Activated T-helper 1 cell treated with Interleukin-2 at 50 U/mL for 16 hours (primary cell): ENCODE measurements at places on chromosomes 5 and 9.

DNA sequence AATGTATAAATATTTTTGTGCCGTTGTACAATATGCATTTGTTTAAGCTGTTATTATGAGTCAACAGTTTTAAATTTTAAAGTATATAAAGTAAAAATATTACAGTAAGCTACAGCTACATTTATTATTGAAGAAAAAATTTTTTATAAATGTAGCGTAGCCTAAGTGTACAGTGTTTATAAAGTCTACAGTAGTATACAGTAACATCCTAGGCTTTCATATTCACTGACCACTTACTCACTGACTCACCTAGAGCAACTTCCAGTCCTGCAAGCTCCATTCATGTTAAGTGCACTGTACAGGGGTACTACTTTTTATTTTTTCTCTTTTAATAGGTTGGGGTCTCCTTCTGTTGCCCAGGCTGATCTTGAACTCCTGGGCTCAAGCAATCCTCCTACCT lies 30.6 kb downstream of the SIL1 start:
- no peak for DNase-seq

- DNase-seq: no peak
These were observed 83.9 kb upstream of the NR5A1 start for GRCh38 chr9:124590889-124591641.

GRCh38 chr9:35962126-35962906 lies 4.4 kb upstream of the OR2S2 start:
- DNase-seq: no peak

- no peak for DNase-seq
These were observed 3.0 kb downstream of the MLANA start for GRCh38 chr9:5893591-5894236.

DNA sequence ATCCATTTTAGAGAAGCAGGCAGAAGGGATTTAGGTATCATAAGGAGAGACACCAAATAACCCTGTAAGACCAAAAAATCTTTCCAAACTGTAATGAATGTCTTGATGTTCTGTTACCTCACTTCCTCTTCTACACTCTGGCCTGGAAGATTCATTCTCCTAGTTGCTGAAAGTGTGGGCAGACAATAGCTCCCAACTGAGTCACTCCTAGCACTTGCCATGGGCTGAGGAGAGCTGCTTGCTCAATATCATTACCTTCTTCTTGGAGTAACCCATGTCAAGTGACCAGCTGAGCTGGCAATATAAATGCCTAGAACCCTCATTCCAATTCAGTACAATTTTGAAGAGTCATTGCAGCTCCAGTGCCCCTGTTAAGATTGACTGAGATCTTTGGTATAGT lies 1985.5 kb upstream of the CDH6 start:
- no peak for DNase-seq

DNA sequence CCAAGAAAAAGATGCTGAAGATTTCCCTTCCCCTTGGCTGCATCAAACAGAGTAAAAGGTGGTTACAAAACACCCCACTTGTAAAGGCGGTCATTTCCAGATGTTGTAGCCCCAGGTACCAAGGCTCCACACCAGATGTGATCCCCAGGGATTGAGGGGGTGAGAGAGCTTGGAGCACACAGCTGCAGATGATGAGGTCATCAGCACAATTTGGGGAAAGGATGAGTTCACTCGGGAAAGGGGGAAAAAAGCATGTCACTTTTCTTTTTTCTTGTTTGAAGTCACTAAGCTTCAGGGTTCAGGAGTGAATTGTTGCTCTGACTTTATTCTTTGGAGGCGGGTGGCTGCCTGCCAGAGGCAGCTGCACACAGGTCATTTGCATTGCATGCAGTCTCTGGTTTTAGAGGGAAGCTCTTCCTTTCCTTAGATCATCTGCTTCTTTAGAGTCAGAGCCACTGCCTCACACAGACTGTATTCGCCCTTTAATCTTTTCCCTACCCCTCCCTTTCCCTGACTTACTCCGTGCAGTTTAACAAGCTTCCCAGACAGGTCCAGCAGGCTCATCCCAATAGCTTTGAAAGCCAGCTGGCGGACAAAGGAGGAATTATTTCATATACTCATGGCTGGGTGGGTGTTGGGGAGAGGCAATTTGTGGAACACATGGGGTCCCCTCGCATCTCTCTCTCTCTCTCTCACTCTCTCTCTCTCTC lies 409.3 kb upstream of the SLC24A2 start:
- DNase-seq: no peak

DNA sequence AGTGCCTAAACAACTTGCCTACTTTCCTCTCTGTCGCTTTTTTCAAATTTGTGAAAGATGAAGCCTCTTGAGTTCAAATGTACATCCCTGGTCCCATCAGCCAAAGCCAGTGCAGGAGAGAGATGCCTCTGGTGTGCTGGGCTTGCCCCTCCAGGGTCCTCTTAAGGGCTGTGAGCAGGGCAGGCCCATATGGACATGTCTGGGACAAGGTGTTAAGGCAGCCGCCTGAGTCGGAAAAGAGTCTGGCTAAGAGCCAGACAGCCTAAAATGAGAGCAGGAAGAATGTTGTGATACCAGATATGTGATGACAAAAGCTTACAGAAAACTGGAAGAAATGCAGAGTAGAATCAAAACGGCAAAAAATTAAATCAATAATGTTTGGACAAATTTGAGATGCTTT lies 72.5 kb downstream of the APTX start:
- no peak for DNase-seq

GRCh38 chr9:19378164-19378563 lies 1.9 kb downstream of the RPS6 start:
- DNase-seq: no peak

DNA sequence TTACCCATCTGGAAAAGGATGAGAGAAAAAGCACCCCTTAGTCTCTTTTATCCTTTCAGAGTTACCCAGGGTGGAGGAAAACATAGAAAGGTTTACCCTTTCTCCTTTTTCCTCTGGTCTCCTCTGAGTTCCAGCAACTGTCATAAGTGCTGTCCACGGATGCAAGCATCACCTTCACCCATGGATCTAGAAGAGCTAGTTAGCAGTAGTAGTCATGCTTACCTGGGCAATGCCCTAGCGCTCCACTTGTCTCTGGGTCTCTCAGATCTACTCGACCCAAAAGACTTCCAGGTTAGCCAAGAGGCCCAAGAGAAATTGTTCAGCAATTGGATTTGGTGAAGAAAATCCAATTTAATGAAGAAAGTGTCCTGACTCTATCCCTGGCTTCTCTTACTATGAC lies 656.2 kb upstream of the PTPRD start:
- DNase-seq: no peak

DNA sequence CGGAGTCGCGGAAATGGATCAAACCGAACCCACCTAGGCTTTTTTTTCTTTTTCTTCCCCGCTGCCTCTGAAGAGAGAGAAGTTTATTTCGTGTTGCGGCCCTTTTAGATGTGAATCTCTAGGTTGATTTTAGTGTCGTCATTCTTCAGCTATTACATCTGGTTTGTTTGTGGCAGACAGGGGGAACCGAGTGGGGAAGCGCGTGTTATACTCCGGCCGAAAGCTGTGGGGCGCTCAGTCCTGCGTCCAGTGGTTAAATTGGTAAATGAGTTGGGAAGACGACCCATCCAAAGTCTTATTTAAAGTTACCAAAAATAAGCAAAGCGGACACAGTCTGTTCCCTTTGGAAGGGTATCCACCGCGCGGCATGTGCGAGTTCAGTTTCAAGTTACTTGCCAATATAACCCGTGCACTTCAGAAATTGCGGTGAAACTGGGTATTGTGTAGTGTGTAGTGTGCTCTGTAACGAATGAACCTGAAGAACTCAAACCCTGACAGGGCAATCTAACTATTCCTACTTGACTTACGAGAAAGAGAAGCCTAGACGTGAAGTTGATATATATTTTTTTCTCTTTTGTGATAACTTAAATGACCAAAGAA lies 1.3 kb downstream of the MAN2A1 start:
- DNase-seq: peak; percentile 33

- DNase-seq: no peak
These were observed 8.2 kb downstream of the PBX3 start for GRCh38 chr9:125755340-125755739.

- no peak for DNase-seq
These were observed 13.5 kb upstream of the MCCC2 start for GRCh38 chr5:71573591-71573990.

DNA sequence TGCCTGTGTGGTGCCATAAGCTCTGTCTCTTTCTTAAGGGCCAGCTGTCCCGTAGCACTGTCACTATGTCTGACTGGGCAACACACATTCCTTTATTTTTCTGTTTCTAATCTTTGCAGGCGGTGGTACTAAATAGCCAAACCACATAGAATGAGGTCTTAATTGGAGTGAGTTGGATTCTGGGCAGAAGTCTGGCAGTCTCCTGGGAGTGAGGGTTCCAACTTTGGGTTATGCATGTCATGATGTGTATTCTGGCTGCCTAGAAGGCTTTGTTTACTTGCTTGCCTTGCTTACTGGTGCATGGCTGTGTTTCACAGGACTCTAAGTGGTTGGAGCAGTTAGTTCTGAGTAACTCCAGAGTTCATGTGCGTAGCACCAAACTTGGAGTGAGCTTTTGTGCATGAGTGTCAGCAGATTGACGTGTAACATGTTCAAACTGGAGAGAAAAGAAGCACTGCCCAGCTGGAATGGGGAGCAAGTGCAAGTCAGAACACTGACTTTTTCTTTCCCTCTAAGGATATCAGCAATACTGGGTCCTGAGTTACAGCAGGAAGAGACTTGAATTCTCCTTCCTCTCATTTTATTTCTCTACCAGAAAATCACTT lies 185.8 kb downstream of the PCSK1 start:
- DNase-seq: no peak

GRCh38 chr9:77707383-77708063 lies 59.4 kb upstream of the GNA14 start:
- no peak for DNase-seq

DNA sequence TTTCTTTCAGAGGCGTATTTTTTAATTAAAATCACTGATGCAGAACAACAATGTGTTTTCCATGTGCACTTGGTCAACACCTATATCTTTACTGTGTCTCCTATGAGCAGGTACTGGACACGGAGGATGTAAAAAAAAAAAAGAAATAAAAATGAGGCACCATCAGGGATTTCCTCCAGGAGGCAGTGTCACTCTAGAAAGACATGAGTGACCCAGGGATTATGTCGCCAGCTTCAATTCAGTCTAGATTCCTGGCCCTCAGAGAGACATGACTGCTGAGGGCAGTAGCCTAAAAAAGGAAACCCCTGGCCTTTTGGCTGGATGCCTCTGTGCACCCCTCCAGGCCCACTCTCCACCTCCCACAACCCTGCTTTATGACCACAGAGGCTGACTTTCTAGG lies 18.3 kb upstream of the IL33 start:
- no peak for DNase-seq

GRCh38 chr5:156331181-156331580 lies 4.2 kb downstream of the SGCD start:
- no peak for DNase-seq

GRCh38 chr9:36140086-36141084 lies 3.9 kb downstream of the GLIPR2 start:
- DNase-seq: no peak
